ENCODE measurements at places on chromosomes 16 and 17.

GRCh38 chr16:29734786-29735185 is 11.0 kb downstream of the C16orf54 start:
- no peak for DNase-seq

- DNase-seq, result no peak
Measured at GRCh38 chr17:4007346-4008081, 43.3 kb upstream of the ATP2A3 start.

- DNase-seq, result peak; percentile 96
Measured at GRCh38 chr16:3099732-3100499, 822 bp upstream of the ZSCAN10 start.

DNA sequence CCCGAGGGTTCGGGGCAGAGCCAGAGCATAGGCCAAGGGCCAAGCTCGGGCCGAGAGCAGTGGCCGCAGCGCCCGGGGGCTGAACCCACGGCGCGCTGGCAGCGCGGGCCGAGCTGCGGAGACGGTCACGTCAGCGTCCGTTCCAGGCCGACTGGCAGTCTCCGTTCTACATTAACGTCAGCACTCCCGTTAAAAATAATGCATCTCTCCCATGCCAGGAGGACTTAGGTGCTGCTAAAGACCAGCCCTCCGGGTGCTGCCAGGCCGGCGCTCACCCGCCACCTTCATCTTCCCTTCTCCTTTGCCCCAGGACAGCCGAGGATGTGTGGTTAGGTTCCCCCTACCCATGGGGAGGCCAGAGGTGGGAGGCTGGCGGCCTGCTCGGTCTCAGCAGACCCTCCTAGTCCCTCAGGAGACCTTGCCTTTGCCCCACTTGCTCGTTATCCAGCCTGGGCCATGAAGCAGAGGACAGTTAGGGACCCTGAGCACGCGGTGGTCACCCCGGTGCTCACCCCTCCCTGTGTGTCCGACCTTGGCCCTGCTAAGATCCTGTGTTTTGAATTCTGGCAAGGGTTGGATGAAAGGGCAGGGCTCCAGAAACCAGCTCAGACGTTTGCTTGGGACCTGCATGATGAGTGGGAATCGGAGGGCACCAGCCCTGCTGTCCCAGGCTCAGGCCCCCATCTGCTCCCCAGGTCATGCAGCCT is 572 bp downstream of the MPG start:
- no peak for DNase-seq

DNA sequence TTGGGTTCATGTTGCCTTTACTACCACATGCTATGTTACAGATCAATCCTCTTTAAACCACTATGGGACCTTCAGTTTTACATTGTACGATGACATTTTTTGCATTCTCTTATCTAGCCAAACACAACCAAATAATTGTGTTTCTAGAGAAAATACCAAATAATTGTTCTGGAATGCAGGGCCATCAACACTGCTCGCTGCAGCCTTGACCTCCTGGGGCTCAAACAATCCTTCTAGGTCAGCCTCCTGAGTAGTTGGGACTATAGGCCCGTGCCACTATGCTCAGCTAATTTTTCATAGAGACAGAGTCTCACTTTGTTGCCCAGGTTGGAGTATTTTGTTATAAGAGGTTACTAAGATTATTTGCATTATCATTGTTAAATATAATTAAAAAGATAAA is 237.5 kb upstream of the PMFBP1 start:
- no peak for DNase-seq

DNA sequence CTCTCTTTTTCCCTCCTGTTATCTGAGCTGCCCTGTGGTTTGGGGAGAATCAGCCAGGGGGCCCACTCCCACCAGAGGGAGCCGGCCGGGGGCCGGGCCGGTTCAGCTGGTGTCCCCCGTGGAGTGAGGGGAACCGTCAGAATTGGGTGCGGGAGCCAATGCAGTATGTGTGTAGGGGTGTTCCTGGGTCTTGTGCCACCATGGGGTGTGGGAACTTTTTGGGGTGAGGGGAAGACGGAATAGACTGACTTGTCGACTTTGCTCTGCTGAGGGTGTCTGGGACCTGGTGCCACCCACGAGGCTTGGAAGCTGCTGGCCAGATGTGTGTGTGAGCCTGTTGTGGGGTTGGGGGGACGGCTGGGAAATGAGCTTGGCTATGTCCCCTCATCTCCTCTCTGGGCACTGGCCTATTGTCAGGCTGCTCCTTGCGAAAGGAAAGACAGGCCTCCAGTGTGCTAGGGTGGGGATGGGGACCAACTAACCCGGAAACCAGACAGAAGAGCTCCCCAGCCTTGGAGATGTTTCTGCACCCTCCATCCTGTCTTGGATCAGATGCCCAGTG is 9.9 kb downstream of the RARA start:
- no peak for DNase-seq

- DNase-seq, result peak; percentile 95
Measured at GRCh38 chr17:55783684-55784245, 32.9 kb downstream of the PCTP start.

- no peak for DNase-seq
Measured at GRCh38 chr16:86063760-86064405, 164.9 kb downstream of the IRF8 start.

Data from esophagus muscularis mucosa (tissue), 4 donors.